ENCODE measurements at places on chromosomes 16 and 17.

GRCh38 chr16:67236563-67237395 is 9.8 kb downstream of the TMEM208 start:
- no peak for DNase-seq

DNA sequence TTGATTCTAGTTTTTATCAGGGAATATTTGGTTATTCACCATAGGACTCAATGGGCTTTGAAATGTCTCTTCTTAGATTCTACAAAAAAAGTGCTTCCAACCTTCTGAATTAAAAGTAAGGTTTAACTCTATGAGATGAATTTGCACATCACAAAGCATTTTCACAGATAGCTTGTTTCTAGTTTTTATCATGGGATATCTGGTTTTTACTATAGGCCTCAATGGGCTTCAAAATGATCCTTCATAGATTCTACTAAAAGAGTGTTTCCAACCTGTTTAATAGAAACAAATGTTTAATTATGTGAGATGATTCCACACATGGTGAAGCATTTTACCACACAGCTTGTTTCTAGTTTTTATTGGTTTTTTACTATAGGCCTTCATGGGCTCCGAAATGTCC is 560.7 kb downstream of the KCNJ18 start:
- DNase-seq = no peak

- no peak for DNase-seq
Measured at GRCh38 chr16:69143116-69143515, 10.7 kb downstream of the UTP4 start.

- no peak for DNase-seq
Measured at GRCh38 chr16:54286090-54286365, 559 bp downstream of the IRX3 start.

DNA sequence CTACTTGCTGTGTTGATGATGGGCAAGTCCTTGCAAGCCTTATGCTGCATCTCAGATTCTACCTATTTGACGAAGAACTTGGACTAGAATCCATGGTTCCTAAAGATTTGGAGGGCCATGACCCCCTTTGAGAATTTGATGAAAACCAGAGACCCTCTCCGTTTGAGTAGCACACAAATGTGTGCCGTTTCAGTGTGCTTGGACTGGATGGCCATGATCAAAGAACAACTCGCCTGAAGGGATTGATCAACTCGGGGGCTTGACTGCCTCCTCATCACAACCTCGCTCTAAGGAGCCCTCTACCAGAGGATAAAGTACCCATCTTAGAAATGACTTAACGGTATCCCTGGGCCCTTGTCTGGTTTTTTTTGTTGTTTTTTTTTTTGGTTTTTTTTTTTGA is 2.8 kb upstream of the ANKFY1 start:
- DNase-seq = no peak

GRCh38 chr17:49247944-49248343 is 17.4 kb upstream of the PHOSPHO1 start:
- no peak for DNase-seq

GRCh38 chr17:65131946-65132345 is 5.2 kb upstream of the RGS9 start:
- no peak for DNase-seq

- DNase-seq = no peak
Measured at GRCh38 chr16:78727536-78727935, 628.1 kb downstream of the WWOX start.

DNA sequence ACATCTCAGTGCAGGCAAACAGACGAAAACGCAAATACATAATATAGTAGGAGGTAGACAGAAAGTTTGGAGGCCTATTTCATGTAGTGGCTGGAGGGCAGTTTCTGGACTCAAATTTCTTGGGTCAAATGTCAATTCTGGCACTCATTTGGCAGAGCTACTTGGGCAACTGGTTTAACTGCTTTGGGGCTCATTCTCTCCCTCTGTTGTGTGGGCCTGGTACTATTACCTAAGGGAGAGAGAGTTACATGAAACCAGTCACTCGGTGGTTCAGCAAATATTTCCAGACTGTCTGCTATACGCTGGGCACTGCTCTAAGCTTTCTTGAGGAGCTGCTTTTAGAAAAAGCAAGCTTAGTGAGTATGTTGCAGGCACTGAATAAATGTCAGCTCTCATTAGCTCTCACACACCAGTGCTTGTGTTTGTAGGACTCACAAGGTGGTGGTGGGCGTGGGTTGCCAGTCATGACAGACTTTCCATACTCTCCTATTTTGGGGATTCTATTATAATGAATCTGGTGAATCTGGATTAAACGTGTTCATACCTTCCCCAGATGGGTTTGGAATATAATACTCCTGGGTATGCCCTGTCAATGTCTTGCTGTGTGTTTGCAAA is 1.8 kb upstream of the SHISA9 start:
- no peak for DNase-seq

DNA sequence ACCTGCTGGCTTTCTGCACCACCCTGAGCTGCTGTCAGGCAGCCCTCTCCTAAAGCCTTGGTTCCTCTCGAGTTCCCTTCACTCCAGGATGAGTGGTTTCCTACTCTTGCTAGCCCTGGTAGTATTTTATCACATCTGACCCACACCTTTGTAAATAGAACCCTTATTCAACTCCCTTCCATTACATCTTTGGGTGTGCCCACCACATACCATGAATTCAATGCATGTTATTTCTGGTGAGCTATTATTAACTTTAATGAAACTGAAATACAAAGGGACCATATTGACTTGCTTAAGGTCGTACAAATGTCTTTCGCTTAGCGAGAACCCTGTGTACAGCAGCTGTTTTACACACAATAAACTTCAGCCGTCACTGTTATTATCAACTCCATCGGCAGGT is 521.3 kb downstream of the GRIN2A start:
- no peak for DNase-seq

GRCh38 chr16:73163238-73163815 is 115.4 kb upstream of the ZFHX3 start:
- DNase-seq = no peak

GRCh38 chr16:10984509-10984908 is 40.1 kb downstream of the CLEC16A start:
- no peak for DNase-seq

GRCh38 chr16:23557779-23558702 is 514 bp downstream of the UBFD1 start:
- no peak for DNase-seq

GRCh38 chr17:46088595-46088994 is 89.5 kb downstream of the STH start:
- DNase-seq = no peak

DNA sequence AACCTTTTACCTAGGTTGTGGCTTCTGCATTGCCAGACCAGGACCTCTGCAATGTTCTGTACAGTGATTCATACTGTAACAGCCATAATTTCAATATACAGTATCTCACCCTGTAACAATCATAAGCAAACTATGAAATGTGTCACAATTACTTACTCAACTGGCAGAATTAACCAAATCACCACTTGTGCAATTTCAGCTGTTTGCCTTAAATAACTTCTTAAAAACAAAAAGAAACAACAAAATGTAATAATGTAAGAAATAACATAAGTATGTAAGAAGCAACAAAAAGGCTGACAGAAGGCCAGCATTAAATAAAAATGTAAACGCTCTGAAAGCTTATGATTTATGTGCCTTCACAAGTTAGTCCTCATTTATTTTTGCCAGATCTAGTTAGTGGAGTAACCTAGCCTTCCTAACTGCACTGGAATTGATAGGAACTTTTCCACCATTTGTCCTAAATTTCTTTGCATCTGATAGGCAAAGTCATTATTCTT is 96.9 kb downstream of the SKAP1 start:
- no peak for DNase-seq

- DNase-seq = no peak
Measured at GRCh38 chr17:21372256-21372954, 3.8 kb upstream of the KCNJ12 start.

DNA sequence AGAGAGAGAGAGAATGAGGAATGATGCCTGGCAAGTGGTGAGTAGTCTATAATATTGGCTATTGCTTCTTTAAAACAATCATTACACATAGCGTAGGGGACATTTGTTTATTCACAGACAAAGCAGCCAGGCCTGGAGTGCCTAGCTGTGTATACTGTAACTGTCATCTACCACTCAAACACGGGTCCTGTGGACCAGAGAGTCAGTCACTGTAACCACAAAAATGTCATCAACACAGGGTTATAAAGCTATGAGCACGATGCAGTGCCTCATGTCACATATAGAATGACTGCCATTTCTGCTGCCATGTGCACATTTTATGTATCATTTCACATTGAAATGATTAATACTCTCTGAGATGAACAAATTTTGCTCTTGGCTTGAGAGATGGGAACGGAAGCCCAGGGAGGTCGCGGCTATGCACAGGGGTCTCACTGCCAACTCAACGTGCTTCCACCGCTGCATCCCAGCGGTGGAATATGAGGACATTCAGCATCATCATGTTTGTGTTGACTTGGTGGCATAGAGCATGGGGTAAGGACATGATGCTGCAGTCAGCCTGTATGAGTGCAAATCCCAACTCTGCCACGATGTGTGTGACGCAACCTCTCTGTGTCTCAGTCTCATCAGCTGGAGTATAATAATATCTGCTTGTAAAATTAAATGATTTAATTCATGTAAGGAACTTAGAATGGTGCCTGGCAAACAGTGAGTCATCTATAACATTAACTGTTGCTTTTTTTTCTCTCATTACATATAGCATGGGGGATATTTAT is 3.3 kb downstream of the MT1H start:
- DNase-seq = no peak

DNA sequence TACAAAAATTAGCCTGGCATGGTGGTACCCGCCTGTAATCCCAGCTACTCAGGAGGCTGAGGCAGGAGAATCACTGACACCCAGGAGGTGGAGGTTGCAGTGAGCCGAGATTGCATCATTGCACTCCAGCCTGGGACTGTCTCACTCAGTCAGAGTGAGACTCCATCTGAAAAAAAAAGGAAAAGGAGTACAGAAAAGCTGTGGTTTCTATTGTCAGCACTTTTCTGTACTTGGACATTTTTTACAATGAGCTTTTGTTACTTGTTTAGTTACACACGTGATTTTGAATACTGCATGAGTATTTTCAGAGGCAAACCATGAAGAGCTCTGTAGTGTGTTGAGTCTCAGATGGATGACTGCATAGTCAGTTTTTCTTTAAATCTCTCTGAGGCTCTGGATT is 26.3 kb downstream of the ZC3H18 start:
- DNase-seq = no peak

DNA sequence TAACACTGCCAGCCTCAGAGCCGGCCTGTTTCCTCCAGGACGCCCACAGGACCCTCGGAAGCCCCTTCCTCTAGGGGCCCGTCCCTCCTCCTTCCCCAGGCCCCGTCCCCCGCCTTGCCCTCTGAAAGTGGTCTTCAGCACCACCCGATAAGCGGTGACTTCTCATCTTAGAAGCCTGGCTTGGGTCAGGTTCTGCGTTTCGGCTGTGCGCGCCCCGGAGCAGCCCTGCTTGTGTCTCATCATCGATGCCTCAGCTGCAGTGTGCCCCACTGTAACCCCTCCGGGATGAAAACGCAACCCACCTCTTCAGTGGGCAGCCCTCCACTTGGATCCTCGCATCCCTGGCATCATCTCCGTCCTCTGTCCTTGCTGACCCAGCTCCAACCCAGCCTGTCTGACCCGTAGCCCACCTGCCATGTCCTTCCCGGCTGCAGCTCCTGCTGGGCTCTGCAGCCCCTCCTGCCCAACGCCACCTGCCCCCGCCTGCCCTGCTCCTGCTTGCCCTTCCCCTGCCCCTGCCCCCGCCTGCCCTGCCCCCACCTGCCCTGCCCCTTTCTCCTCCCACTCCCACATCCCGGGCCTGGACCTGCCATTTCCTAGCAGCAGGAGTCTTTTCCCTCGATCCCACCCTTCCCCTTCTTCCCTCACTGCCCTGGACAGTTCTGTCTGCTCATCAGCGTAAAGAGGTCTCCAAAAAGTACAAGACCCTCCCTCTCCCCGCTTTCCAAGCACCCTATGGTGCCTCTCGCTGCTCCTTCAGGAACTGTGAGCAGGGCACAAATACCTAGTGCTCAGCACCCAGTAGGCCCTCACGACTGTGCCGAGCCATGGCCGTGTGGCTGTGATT is 112.5 kb upstream of the CHMP6 start:
- no peak for DNase-seq

DNA sequence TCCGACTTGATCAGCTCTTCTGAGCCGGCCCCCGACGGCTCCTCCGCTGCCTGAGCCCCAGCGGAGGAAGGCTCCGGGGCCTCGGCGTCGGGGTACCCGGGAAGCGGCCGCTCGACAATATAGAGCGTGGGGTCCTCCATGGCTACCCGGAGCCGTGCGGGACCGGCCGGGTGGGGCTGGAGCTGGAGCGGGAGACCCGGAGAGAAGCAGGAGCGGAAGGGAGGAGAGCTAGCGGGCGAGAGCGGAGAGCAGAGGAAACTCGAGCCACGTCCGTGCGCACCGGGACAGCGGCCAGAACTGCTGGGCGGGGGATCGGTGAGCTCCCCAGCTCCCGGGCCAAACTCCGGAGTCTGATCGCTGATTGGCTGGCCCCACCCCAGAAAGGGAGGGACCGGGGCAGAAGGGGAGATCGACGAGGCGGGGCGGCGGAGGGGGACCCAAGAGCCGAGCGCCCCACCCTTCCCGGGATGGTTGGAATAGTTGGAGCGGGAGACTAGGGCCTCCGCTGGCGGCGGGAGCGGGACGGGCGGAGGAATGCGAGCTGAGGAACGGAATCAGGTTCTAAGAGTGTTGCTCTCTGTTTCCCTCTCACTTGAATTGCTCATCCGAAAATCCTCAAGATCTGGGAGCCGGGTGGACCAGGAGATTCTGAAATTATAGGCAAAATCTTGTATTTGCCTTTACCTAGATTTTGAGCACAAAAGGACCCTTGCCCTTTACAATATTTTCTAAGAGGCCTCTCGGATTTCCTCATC is at the start of gene CAVIN1:
Gene CAVIN1, minus strand, starts transcription at position 299 of the 755 bp plus-strand sequence. Its CDS starts 159 bp downstream, at position 140.
- peak; percentile 95 for DNase-seq

- DNase-seq = no peak
Measured at GRCh38 chr16:17327664-17328335, 143.0 kb downstream of the XYLT1 start.

DNA sequence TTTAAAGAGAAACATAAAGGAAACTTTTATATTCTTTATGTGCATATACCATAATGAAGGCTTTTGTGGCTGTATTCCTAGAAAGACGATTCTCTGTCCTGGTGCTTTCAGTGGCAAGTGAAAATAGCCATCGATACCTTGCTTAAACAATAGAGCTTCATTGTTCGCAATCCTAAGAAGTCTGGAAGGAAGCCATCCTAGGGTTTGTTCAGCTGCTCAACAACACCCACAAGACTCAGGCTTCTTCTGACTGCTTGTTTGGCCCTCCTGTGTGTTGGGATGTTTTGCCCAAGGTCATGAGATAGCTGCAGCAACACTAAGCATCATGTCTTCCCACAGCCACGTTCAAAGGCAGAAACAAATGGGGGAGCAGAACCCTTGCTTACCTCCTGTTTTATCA is 36.1 kb upstream of the COX10 start:
- no peak for DNase-seq

- DNase-seq = no peak
Measured at GRCh38 chr16:71542377-71542776, 16.2 kb downstream of the CHST4 start.

DNA sequence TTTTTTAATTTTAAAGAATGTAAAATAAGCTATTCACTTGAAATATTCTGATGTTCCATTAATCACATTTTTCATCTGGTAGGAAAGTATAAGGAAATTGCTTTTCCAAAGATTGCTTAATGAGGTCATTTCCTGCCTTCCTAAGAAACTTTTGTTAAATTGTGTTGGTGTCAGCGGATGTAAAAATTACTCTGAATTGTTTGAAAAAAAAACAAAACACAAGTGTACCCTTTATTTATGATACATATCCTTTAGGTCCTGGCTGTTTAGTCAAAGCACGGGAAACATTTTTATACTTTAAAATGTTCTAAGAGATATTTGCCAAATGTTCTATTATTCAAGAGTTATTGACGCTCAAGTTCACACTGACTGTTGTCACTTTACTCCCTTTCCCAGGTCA is 1357.4 kb upstream of the GOT2 start:
- no peak for DNase-seq

GRCh38 chr16:76297941-76298340 is 20.7 kb downstream of the CNTNAP4 start:
- no peak for DNase-seq
